Fibroblast of lung (primary cell): ENCODE measurements at places on chromosomes 3 and 15. TPM values are rescaled to one million over a fixed set of nuclear protein-coding genes. Genes with fewer than 3 reads are reported as not detected.

DNA sequence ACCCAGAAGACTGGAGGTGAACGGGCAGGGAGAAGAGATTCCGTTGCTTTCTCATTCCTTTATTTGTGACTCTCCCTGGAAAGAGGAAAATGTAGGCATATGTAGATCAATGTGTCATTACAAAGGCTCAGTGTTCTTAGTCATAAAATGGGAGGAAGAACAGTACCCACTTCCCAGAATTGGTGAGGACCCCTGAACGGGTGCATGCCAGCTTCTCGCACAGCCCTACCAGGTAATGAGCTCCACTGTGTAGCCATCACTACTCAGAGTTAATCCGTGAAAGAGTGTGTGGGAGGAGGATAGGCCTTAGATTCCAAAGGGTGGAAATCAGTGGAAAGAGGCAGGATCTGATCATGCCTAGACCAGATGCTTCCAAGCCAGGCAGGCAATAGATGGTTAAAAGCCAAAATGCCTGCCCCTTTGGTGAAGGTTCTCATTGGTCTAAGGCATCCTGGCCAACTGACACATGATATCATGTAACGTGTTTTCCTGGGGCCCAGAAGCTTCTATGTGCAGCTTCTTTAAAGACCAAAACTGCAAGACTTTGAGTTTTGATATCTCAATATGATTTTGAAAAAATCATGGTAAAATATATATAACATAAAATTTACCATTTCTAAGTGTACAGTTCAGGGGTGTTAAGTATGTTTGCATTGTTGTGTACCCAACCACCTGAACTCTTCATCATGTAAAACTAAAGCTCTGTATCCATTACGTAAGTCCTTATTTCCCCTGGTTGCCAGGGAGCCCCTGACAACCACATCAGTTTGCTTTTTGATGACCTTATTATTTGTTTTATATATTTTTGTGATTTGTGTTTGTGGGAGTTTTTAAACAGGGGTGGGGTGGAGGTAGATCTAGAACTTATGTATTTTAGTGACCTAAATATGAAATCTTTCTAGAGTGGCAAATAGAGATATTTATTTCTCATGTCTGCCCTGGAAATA is 402.2 kb upstream of the CFAP20DC start:
- H3K4me3 ChIP-seq: no peak overlapping the region
- H3K4me1 ChIP-seq: no peaks in the 10 kb centered on the region
- H3K27me3 ChIP-seq: no peaks in the 10 kb centered on the region
- peak; percentile 12 for DNase-seq
- H3K36me3 ChIP-seq: no peaks in the 10 kb centered on the region
- no peak overlapping the region for H3K27ac ChIP-seq

DNA sequence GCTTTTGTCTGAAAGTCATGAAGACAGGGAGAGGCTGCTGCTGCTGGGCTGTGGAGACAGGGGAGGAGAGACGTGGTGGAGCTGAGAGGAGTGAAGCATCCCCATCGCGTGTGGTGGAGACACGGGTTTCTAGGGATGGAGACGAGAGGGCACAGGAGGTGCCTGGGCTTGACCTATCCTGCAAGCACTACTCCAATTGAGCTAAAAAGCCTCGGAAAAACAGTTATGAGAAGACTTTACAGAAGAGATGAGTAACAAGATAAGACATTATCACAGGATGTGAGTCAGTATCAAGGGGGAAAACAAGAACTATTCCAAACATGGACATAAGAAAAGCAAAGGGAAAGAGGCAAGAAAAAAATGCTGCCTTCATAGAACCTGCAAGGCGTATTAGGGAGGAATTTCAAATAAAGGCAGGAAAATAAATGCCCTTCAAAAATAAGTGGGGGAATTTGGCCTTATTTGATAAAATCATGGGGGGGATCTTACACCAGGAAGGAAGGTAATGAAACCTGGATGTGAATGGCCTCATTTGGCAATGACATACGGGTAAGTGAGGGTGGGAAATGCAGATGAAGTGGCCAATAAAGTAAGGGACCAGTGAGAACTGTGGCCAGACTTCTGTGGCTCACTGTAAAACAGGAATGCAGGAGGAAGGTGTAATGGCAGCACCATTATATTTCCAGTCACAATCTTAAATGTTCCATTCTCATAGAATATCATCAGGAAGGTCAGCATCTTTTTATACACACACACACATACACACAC is 97.9 kb downstream of the PLD1 start:
- no peaks in the 10 kb centered on the region for H3K27me3 ChIP-seq
- H3K4me1 ChIP-seq: peaks cover 3% of the 10 kb centered on the region
- peak; percentile 17 for DNase-seq
- H3K4me3 ChIP-seq: no peak overlapping the region

GRCh38 chr3:127207727-127208482 is 15.0 kb downstream of the PRR23E start:
- no peak overlapping the region for H3K27ac ChIP-seq
- no peaks in the 10 kb centered on the region for H3K27me3 ChIP-seq
- no peak overlapping the region for H3K4me3 ChIP-seq

The PDZRN3 gene
- total RNA-seq: 47.5 and 56.3 TPM in 2 replicates

DNA sequence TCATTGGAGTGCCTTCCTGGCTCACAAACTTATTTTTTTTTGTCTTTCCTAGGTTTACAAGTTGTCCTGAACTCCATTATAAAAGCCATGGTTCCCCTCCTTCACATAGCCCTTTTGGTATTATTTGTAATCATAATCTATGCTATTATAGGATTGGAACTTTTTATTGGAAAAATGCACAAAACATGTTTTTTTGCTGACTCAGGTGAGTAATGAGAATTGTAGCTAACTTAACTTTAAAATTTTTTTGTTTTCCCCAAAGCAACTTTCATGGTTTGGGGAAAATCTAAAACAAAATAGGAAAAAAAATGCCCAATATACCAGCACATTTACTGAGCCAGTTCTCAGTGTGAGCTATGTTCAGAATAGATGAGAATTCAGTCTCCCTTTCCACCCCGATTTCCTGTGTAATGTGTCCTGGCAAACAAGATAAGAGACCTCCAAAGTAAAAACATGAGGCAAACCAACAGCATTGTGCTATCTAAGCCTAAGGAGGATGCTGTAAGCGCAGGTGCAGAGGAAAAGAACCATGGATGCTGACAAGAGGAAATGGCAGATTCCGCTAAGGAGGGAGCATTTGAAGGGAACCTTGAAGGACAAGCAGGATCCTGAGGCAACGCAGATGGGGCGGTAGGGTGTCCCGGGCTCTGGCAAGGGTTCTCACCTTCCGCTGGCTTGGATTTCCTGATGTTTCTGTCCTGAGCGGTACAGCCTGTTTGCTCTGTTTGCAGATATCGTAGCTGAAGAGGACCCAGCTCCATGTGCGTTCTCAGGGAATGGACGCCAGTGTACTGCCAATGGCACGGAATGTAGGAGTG is 171.4 kb downstream of the CACNA1D start:
- DNase-seq: no peak
- no peak overlapping the region for H3K4me3 ChIP-seq
- no peaks in the 10 kb centered on the region for H3K27me3 ChIP-seq
- no peak overlapping the region for H3K27ac ChIP-seq

DNA sequence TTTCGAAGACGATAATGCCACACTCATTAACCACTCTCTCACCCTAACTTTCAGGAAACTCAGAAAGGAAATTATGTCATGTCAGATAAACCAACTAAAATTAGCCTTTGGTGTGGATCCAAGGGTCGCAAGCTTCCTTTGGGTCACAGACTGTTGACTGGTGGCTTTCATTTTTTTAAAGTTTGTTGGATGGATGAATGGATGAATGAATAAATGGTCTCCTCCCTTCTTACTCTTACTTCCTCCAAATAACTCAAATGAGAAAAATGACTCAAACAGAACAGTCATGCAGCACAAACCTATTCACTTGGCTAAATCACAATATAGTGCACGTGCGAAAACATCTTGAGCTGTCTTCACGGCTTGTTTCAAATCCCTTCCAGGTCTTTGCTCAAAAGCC is 82.9 kb upstream of the HACD2 start:
- H3K36me3 ChIP-seq: peaks cover 26% of the 10 kb centered on the region
- peak; percentile 79 for DNase-seq
- H3K4me1 ChIP-seq: peaks cover 7% of the 10 kb centered on the region
- no peak overlapping the region for H3K27ac ChIP-seq

- H3K27me3 ChIP-seq: no peaks in the 10 kb centered on the region
- H3K36me3 ChIP-seq: no peaks in the 10 kb centered on the region
- H3K4me1 ChIP-seq: no peaks in the 10 kb centered on the region
Measured at GRCh38 chr15:45799508-45799907, 164.7 kb downstream of the SQOR start.

DNA sequence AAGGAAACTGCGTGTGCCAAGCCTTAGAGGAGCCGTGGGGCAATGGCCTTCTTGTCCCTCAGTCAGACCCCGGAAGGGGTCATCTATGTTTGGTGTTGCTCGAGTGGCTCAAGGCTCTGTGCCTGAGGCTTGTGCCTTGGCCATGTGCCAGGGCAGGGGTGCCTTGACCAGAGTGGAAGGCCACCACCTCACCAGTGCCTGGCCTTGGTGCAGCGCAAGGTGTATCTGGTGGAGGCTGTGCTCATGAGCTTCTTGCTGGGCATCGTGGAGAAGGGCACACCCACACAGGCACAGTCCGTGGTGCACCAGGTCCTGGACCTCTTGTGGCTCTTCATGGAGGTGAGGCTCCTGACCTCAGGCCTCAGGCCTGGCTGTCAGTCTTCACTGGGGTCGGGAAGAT is 10.7 kb downstream of the RNF123 start:
- no peak overlapping the region for H3K4me3 ChIP-seq
- no peak overlapping the region for H3K27ac ChIP-seq
- DNase-seq: no peak
- no peaks in the 10 kb centered on the region for H3K4me1 ChIP-seq

DNA sequence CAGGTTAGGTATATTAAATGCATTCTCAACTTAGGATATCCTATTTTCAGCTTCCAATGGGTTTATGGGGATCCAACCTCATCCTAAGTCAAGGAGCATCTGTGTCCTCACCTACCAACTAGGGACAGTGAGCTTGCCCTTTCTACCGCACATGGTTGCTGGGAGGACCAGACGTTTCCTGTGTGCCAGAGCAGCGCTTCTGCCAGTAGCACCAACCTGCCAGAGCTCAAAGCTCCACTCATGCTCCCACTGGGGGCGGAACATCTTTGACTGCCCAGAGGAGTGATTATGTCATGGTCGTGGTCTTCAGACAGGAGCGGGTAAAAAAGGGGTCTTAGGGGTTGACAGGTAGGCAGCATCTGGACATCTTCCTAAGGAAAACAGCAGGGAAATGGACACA is 24.7 kb downstream of the XPC start:
- H3K4me1 ChIP-seq: no peaks in the 10 kb centered on the region
- H3K4me3 ChIP-seq: no peak overlapping the region
- DNase-seq: no peak
- H3K27ac ChIP-seq: no peak overlapping the region
- peaks cover 32% of the 10 kb centered on the region for H3K36me3 ChIP-seq

The H1-8 gene
- not detected in 2 replicates for total RNA-seq

The CHRNA7 gene
- 0.17 and 0.26 TPM in 2 replicates for total RNA-seq

The CADM2 gene
- total RNA-seq: under 0.01 TPM in 1 of 2 replicates, not detected in the other

DNA sequence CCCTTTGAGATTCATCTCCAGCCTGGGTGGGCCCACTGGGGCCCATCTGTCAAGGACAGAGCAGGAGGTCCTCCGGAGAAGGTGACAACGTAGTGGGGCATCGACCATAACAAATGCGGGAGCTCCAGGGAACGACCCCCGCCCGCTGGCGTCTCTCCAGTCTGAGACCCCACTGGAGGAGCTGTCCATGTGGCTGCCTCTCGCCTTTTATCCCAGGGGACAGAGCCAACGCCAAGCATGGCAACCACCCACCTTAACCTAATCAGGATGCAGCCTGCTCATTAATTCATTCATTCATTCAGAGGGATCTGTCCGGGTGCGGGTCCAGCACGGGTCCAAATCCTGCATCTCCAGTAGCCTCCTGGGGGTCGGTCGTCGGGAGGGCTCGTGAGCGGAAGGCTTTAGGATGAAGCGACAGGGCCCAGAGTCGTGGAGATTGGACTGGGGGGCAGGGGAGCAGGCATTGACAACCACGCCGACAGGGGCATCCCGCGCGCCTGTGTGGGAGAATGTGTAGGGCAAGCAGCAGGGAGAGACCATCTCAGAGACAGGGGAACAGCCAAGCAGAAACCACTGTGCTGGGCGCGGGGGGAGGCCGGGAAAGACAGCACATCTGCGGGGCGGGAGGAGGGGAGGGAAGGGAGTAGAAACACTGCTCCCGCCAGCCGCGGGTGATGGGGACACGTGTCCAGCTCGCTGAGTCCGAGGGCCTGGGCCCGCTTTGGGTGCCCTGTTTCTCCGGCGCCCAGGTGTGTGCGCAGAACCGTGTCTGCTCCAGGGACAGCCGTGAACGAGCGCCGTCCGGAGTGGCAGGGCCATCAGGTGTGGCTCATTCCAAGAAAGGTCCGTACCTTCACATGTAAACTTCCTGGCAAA is 1.9 kb downstream of the PIGZ start:
- DNase-seq: peak; percentile 29
- H3K27ac ChIP-seq: no peak overlapping the region
- H3K4me1 ChIP-seq: no peaks in the 10 kb centered on the region

DNA sequence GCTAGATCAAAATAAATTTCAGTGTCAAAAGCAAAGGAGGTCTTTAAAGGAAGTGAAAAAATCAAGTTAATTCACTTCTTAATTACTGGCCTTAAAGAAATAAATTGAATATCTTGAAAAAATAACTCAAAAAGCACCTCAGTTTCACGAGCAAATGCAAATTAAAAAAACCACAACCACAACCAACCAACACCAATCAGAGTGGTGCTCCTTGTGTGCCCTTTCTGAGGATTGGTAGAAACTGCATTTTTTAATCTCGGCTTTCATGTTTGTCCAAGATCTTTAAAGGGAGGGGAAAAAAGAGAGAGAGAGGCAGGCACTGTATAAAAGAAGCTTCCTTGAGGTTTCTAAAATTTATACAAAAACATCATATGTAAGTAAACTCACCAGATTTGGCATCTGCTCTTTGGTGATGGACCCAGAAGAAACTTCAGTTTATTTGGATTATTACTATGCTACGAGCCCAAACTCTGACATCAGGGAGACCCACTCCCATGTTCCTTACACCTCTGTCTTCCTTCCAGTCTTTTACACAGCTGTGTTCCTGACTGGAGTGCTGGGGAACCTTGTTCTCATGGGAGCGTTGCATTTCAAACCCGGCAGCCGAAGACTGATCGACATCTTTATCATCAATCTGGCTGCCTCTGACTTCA is at the start of gene GPR15:
Gene GPR15 (plus strand): TSS at position 357 of the 653 bp plus-strand sequence. CDS start 56 bp downstream, at position 413.
- H3K4me1 ChIP-seq: no peaks in the 10 kb centered on the region
- no peaks in the 10 kb centered on the region for H3K27me3 ChIP-seq
- H3K4me3 ChIP-seq: no peak within 1 kb of the TSS
- H3K36me3 ChIP-seq: no peaks in the 10 kb centered on the region

- no peak overlapping the region for H3K4me3 ChIP-seq
- DNase-seq: no peak
- no peaks in the 10 kb centered on the region for H3K27me3 ChIP-seq
- no peak overlapping the region for H3K27ac ChIP-seq
- H3K4me1 ChIP-seq: no peaks in the 10 kb centered on the region
- H3K36me3 ChIP-seq: no peaks in the 10 kb centered on the region
Measured at GRCh38 chr3:37702478-37703154, 159.1 kb upstream of the CTDSPL start.

- no peaks in the 10 kb centered on the region for H3K4me1 ChIP-seq
- no peak for DNase-seq
- no peak overlapping the region for H3K4me3 ChIP-seq
- no peaks in the 10 kb centered on the region for H3K27me3 ChIP-seq
- H3K36me3 ChIP-seq: no peaks in the 10 kb centered on the region
- H3K27ac ChIP-seq: no peak overlapping the region
Measured at GRCh38 chr15:92048739-92049138, 195.2 kb downstream of the SLCO3A1 start.

The SPTBN5 gene
- 0.26 and 0.66 TPM in 2 replicates for total RNA-seq

The ZNF385D gene
- total RNA-seq: 0.77 and 0.83 TPM in 2 replicates
